ENCODE measurements at places on chromosomes 1 and 21. TPM values are rescaled to one million over a fixed set of nuclear protein-coding genes. Genes with fewer than 3 reads are reported as not detected.

Gene YOD1
- 13.9 TPM for polyA plus RNA-seq

Gene AKNAD1
- polyA plus RNA-seq = 0.98 TPM

Gene MPZL1
- 16.2 TPM for polyA plus RNA-seq

Gene RHD
- polyA plus RNA-seq = not detected

Gene TEDDM1
- 0.06 TPM for polyA plus RNA-seq

Gene NUAK2
- polyA plus RNA-seq = 14.7 TPM

Gene AMY1B
- not detected for polyA plus RNA-seq

Gene HMGCS2
- 5.8 TPM for polyA plus RNA-seq

Gene KRTAP11-1
- polyA plus RNA-seq = not detected

Gene FAM167B
- 1.8 TPM for polyA plus RNA-seq

Gene TMEM52
- 2.1 TPM for polyA plus RNA-seq

Gene SGIP1
- polyA plus RNA-seq = 0.90 TPM

Gene TOMM20
- 43.4 TPM for polyA plus RNA-seq

Gene TSTD1
- 92.4 TPM for polyA plus RNA-seq

Gene CCDC24
- 4.0 TPM for polyA plus RNA-seq

All from esophagus (tissue), 2 donors.